ENCODE measurements at places on chromosomes 7 and 10. TPM values are rescaled to one million over a fixed set of nuclear protein-coding genes. Genes with fewer than 3 reads are reported as not detected.

DNA sequence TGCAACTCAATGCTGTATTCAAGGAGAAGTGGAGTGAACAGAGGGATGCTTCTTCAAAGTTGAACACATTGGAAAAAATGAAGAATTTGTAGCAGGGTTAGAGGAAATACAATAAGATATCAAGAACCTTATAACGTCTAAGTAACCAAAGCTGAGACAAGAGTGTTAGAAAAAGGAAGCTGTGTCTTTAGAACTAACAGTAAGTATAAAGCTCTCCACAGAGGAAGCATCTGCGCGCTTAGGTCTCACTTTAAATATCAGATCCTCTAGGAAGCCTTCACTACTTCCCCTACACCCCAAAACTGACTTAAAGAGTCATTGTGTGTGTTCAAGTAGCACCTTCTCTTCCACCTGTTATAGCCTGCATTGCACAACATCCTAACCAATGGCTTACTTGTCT, 43.0 kb downstream of the CH25H start:
- DNase-seq: no peak

GRCh38 chr7:8151161-8151725, 110.7 kb downstream of the ICA1 start:
- no peak for DNase-seq

GRCh38 chr10:99647601-99648151, 11.6 kb upstream of the ENTPD7 start:
- no peak for DNase-seq

The IKZF5 gene
- total RNA-seq: 1.6 TPM

- no peak for DNase-seq
Measured at GRCh38 chr7:31105256-31105950, 53.3 kb downstream of the ADCYAP1R1 start.

- DNase-seq: no peak
Measured at GRCh38 chr10:5355594-5356301, 9.0 kb upstream of the UCN3 start.

- no peak for DNase-seq
Measured at GRCh38 chr10:115909037-115909436, 364.0 kb downstream of the GFRA1 start.

GRCh38 chr7:2017914-2018568, 214.7 kb downstream of the MAD1L1 start:
- no peak for DNase-seq

GRCh38 chr7:151762583-151763245, 114.2 kb downstream of the PRKAG2 start:
- DNase-seq: no peak

The INSYN2A gene
- 0.29 TPM for total RNA-seq

DNA sequence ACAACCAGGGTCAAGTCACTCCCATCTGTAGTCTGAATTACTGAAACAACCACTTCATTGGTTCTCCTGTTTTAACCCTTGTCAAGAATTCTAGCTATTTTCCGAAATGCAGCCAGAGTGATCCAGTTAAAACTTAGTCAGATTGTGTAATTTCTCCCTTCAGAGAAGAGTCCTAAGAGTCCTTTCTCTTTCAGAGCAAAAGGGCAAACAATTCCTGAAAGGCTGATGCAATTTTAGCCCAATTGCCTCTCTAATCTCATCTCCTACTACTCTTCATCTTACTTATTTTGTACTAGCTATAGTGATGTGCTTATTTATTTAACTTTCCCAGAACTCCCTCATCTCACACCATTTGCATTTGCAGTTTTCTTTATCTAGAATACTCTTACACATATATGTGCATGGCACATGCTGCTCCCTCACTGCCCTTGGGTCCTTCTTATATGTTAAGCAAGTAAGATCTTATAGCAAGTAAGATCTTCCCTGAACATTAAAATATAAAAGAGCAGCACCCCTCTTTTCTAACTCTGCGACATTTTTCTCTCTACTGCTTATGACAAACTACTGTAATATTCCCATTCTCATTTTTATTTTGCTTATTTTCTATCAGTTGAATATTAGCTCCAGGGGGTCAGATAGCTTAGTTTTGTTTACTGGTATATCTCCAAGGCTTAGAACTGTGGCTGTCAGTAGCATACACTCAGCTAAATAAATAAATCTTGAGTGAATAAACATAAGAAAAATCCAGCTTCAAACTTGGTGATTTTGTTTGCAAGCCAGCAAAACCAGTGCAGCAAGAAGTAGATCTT, 44.6 kb downstream of the HGF start:
- DNase-seq: no peak

The FAM25G gene
- not detected for total RNA-seq

The RNF133 gene
- total RNA-seq: 0.17 TPM

DNA sequence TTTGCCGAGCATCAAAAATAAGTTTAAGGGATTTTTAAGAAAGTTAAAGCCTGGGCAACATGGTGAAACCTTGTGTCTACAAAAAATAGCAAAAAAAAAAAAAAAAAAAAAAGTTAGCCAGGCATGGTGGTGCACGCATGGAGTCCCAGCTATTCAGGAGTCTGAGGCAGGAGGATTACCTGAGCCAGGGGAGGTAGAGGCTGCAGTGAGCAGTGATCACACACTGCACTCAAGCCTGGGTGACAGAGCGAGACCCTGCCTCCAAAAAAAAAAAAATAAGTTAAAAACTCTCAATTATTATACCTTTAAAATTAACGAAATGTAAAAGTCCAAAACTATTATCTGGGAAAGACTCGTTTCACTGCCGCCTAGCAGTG, 35.0 kb upstream of the DAGLB start:
- DNase-seq: no peak

The RBP3 gene
- total RNA-seq: not detected

Data from A172 (cell line).